Immature natural killer cell (primary cell): ENCODE measurements at places on chromosomes 1 and 21.

DNA sequence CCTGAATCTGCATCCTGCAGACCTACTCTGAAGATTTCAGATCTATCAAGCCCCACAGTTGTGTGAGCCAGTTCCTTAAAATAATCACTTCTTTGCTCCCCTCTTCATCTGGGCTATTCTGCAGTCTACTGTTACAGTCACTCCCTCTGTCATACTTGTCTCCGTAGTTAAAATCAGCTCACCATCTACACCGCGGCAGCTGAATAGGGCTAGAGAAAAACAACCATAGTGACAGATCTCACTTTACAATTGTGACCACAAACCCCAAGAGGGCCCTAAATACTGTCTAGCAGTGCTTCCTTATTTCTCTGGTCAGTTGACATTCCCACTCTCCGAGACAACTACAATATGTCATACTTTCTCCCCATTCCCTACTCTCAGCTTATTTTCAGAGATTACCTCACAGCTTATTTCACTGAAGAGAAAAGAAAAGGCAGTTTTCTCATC is 12.9 kb downstream of the DESI2 start:
- peak; percentile 44 for DNase-seq

- no peak for DNase-seq
Observed at GRCh38 chr1:19425646-19426239, 59.6 kb downstream of the CAPZB start.

DNA sequence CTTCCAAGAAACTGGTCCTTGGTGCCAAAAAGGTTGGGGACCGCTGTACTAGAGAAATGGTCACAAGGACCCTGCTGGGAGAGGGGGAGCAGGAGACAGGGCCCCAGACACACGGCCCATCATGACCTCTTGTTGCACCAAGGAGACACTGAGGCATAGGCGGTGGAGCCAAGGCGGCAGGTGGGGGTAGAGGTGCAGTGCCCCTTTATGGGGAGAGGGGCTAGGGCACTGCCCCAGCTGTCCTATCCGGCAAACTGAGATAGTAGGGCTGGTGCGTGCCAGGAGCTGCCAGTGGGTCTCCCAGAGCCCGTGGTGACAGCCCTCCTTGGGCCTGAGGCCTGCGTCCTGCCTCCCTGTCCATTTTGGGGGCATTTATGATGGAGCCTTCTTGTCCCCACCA is 20.3 kb downstream of the TNNT2 start:
- no peak for DNase-seq

DNA sequence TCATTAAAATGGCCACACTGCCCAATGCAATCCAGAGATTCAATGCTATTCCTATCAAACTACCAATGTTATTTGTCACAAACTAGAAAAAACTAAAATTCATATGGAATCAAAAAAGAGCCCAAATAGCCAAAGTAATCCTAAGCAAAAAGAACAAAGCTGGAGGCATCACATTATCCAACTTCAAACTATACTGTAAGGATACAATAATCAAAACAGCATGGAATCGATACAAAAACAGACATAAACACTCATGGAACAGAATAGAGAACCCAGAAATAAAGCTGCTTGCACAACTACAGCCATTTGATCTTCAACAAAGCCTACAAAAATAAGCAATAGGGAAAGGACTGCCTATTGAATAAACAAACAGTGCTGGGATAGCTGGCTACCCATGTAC is 100.4 kb downstream of the FAF1 start:
- DNase-seq: no peak

DNA sequence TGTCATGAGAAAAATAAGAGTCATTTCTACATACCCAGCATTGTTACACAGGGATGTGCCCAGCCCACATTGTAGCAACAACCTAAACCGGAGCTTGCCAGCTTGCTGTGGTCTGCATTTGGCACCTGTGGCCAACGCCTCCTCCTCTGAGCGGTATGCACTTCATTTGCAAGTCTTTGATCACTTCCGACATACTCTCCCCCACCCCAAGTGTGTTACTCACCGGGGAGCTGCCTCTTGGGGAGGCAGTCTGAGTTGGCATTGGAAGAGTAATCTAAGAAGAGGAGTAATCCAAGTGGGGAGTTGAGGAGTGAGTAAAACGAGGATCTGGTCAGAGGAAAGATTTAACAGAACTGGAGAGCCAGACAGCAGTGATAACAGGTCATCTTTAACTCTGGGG is 3.8 kb downstream of the BCL9 start:
- peak; percentile 91 for DNase-seq

GRCh38 chr1:29412591-29412990 is 176.3 kb downstream of the PTPRU start:
- no peak for DNase-seq

DNA sequence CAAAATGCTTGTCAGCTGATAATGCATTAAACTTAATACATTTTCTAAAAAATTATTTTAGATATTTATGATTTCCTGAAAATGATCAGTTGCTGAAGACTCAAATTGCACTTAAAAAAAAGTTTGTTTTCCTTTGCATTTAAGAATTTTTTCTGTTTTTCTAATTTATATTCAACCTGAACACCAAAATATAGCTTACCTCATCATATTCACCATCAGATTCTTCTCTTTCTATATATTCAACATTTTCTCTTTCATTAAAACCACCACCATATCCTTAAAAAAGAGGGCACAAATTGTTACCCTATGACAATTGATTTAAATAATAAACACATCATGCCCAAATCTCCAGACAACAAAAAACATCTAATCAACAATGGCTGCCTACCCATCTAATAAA is 8.6 kb downstream of the ZRANB2 start:
- DNase-seq: no peak
